ENCODE measurements at places on chromosomes 7 and 10. TPM values are rescaled to one million over a fixed set of nuclear protein-coding genes. Genes with fewer than 3 reads are reported as not detected.

The IL6 gene
- 6.1 TPM for polyA plus RNA-seq

The STEAP1B gene
- 37.3 TPM for polyA plus RNA-seq

The STYXL1 gene
- polyA plus RNA-seq: 61.3 TPM

The ARHGEF35 gene
- polyA plus RNA-seq: 4.6 TPM

The PDK4 gene
- polyA plus RNA-seq: 3.8 TPM

The LIPJ gene
- polyA plus RNA-seq: not detected

The FAM241B gene
- polyA plus RNA-seq: 0.61 TPM

The SUFU gene
- 3.9 TPM for polyA plus RNA-seq

The GLI3 gene
- not detected for polyA plus RNA-seq

The SLC18A3 gene
- not detected for polyA plus RNA-seq

Data from naive B cell (primary cell).